ENCODE measurements at places on chromosomes 4 and X. TPM values are rescaled to one million over a fixed set of nuclear protein-coding genes. Genes with fewer than 3 reads are reported as not detected.

AREG gene
- 739 TPM for total RNA-seq

EGF gene
- total RNA-seq = 0.57 TPM

GUCY1A1 gene
- not detected for total RNA-seq

FOXR2 gene
- not detected for total RNA-seq

CXCL6 gene
- total RNA-seq = not detected

FGFBP2 gene
- total RNA-seq = not detected

CCDC158 gene
- total RNA-seq = not detected

FAM13A gene
- 17.2 TPM for total RNA-seq

- no peaks in the 10 kb centered on the region for H3K36me3 ChIP-seq
- no peak overlapping the region for H3K4me3 ChIP-seq
- no peak for DNase-seq
- H3K4me1 ChIP-seq = no peaks in the 10 kb centered on the region
Observed at GRCh38 chr4:48141048-48141447, 7.0 kb upstream of the TXK start.

- no peak overlapping the region for H3K4me3 ChIP-seq
- no peak overlapping the region for H3K27ac ChIP-seq
Observed at GRCh38 chr4:99382745-99383360, 30.3 kb upstream of the ADH1C start.

DNA sequence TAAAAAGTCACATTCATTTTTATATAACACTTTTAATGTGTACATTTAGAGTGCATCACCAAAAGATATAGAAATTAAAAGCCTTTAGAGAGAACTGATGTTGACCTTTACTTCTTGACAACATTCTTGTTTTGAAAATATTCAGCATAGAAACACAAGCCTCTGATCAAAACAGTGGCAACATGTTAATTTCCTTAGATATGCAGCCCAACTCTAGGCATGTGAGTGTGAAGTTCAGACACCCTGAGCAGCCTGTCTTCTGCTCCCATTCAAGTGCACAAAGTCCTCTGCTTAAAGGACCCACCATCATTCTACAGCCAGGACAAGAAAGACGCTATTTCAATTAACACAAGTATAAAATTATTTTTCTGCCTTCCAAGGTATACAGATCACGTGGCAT is 60.0 kb downstream of the PPP3CA start:
- peaks cover 9% of the 10 kb centered on the region for H3K4me1 ChIP-seq
- no peak for DNase-seq
- H3K4me3 ChIP-seq = no peak overlapping the region
- H3K27me3 ChIP-seq = no peaks in the 10 kb centered on the region

- no peak overlapping the region for H3K4me3 ChIP-seq
- no peak for DNase-seq
- no peaks in the 10 kb centered on the region for H3K4me1 ChIP-seq
- H3K36me3 ChIP-seq = no peaks in the 10 kb centered on the region
Observed at GRCh38 chrX:11765449-11765848, 7.4 kb downstream of the MSL3 start.

GRCh38 chr4:113682730-113683537 is 78.6 kb downstream of the CAMK2D start:
- no peaks in the 10 kb centered on the region for H3K36me3 ChIP-seq
- no peaks in the 10 kb centered on the region for H3K27me3 ChIP-seq
- no peak for DNase-seq
- H3K4me1 ChIP-seq = no peaks in the 10 kb centered on the region

GRCh38 chr4:57151481-57151880 is 41.3 kb upstream of the IGFBP7 start:
- no peak overlapping the region for H3K27ac ChIP-seq
- H3K36me3 ChIP-seq = no peaks in the 10 kb centered on the region
- no peak overlapping the region for H3K4me3 ChIP-seq
- H3K27me3 ChIP-seq = peaks cover 66% of the 10 kb centered on the region

DNA sequence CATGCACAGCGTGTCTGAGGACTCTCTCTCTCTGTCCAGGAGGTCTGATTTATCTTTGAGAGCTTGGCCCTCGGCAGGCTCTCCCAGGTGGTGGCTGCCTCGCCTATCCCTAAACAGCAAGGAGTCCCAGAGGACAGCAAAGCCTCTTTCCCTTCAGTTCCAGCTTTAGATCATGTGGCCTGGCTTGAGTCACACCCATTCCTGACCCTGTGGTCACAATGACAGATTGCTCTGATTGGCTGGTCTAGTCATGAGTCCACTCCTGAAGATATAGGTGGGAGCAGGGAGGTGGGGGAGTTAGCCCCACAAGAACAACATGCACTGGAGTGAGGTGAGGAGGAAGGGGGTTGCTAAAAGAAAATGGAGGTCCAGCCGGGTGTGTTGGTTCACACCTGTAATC is 12.1 kb upstream of the PORCN start:
- H3K27me3 ChIP-seq = no peaks in the 10 kb centered on the region
- no peak overlapping the region for H3K4me3 ChIP-seq
- H3K4me1 ChIP-seq = peaks cover 12% of the 10 kb centered on the region
- no peak overlapping the region for H3K27ac ChIP-seq

GRCh38 chr4:32435308-32435707 is 1715.1 kb downstream of the PCDH7 start:
- H3K4me1 ChIP-seq = no peaks in the 10 kb centered on the region
- H3K27ac ChIP-seq = no peak overlapping the region
- no peak overlapping the region for H3K4me3 ChIP-seq
- H3K27me3 ChIP-seq = no peaks in the 10 kb centered on the region

GRCh38 chrX:11105080-11105479 is 6.1 kb upstream of the HCCS start:
- no peak overlapping the region for H3K4me3 ChIP-seq
- no peaks in the 10 kb centered on the region for H3K27me3 ChIP-seq
- no peaks in the 10 kb centered on the region for H3K36me3 ChIP-seq
- no peak overlapping the region for H3K27ac ChIP-seq
- DNase-seq = no peak

GRCh38 chr4:169040559-169041261 is 30.7 kb upstream of the CBR4 start:
- H3K27me3 ChIP-seq = no peaks in the 10 kb centered on the region
- no peak overlapping the region for H3K4me3 ChIP-seq
- no peaks in the 10 kb centered on the region for H3K36me3 ChIP-seq
- DNase-seq = no peak
- no peak overlapping the region for H3K27ac ChIP-seq
- H3K4me1 ChIP-seq = peaks cover 7% of the 10 kb centered on the region

- H3K27me3 ChIP-seq = no peaks in the 10 kb centered on the region
- H3K27ac ChIP-seq = no peak overlapping the region
- no peak for DNase-seq
- H3K4me1 ChIP-seq = no peaks in the 10 kb centered on the region
- no peak overlapping the region for H3K4me3 ChIP-seq
Observed at GRCh38 chrX:102558607-102559006, 40.7 kb upstream of the ARMCX5 start.

- no peak overlapping the region for H3K27ac ChIP-seq
- no peak for DNase-seq
- H3K27me3 ChIP-seq = no peaks in the 10 kb centered on the region
Observed at GRCh38 chr4:81197864-81198524, 17.0 kb downstream of the PRKG2 start.

GRCh38 chr4:6063684-6064083 is 45.5 kb upstream of the C4orf50 start:
- no peak for DNase-seq
- no peaks in the 10 kb centered on the region for H3K36me3 ChIP-seq

DNA sequence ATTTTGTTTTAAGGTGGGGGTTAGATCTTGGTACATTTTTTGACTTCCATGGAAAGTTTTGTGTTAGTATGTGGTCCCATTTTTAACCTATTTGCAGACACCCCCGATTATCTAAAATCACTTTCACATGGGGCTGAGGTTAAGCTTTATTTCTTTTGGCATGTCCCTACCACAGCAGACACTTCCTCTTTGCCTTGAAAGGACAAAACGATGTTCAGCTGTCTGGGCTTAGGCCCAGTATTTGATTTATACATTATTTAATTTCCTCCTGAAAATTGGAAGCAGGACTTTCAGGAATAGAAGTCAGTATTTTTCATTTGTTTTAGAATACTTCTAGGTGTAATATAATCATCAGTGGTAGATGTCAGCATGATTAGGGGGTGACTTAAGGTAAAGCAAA is 112.4 kb upstream of the SPRY1 start:
- no peaks in the 10 kb centered on the region for H3K27me3 ChIP-seq
- no peak overlapping the region for H3K27ac ChIP-seq
- no peak overlapping the region for H3K4me3 ChIP-seq
- no peak for DNase-seq
- H3K36me3 ChIP-seq = no peaks in the 10 kb centered on the region
